ENCODE measurements at places on chromosomes 3 and 15.
A peak's percentile ranks its signal among the peaks of the same experiment; 100 is the strongest.

DNA sequence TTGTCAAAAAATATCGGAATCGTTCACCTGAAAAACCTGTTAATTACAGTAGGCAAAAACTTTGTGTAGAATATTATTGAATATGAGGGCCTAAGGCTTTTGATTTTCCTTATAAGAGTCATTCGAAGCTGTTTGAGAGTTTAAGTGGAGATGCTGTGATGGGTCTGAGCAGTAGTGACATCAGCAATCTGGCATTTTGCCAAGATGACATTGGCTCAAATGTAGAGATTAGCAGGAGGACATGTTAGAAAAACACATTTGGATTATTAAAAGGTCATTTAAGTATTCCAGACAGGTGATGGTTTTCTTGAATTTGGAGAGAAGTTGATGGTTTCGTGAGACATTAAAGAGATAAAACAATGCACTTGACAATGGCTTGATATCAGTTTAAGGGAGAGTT lies 12.9 kb downstream of the OR5AC2 start:
- no peak for DNase-seq

DNA sequence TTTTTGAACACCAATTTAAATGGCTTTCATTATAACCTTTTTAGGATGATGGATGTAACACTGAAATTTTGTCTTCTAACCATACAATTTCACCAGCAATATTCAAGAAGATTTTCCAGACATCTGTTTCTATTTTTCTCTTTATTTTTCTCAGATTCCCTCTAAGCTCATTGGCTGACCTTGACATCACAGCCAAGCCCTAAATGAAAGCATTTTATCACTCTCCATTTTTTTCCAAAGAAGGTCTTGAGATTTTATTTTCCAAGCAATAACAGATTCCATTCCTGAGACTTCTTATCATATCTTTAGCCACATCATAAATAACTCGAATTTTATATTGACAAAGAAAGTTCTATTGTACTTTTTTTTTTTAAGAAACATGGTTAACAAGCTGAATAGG lies 392.6 kb upstream of the THBS1 start:
- DNase-seq = no peak

GRCh38 chr3:1752205-1752604 lies 346.5 kb upstream of the CNTN4 start:
- no peak for DNase-seq

GRCh38 chr3:141303481-141304223 lies 64.7 kb upstream of the ZBTB38 start:
- peak; percentile 87 for DNase-seq

GRCh38 chr3:77772459-77772858 lies 732.6 kb downstream of the ROBO2 start:
- DNase-seq = no peak

DNA sequence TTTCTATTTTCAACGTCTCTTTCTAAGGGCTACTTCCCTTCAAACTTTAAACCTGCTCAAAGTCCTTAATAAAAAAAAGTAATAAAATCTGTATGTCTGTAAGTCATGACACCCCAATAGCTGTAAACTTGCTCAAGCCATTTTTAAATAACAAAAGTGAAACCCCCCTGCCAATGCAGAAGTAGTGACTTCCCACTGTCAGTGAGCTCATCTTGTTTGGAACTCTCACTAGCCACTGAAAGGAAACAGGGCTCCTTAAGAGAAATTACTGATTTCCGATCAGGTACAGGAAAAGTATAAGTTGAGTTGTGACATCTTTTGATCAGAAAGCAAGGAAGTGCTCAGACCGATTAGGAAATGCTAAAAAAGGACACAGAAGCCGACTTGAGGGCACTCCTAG lies 27.6 kb upstream of the GPR171 start:
- DNase-seq = no peak

GRCh38 chr15:95715116-95715903 lies 615.2 kb upstream of the NR2F2 start:
- DNase-seq = no peak

DNA sequence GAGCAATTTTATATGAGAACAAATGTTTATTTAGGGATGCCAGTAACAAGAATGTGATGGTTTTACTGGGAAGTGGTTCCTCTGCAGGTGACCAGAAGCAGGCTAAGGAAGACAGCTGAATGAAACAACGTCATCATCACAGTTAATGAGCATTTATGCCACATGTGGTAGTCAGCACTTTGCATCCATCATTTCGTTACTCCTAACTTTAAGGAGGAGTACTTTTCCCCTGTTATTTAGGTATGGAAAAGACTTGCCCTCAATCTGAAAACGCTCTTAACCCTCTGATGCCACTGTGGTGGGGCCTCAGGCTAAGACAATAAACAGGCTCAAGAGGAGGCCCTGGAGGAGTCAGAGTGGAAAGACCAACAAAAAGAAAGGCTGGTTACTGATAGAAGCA lies 31.2 kb downstream of the INTS14 start:
- DNase-seq = no peak

GRCh38 chr3:189838291-189838690 lies 207.1 kb downstream of the TP63 start:
- DNase-seq = no peak

DNA sequence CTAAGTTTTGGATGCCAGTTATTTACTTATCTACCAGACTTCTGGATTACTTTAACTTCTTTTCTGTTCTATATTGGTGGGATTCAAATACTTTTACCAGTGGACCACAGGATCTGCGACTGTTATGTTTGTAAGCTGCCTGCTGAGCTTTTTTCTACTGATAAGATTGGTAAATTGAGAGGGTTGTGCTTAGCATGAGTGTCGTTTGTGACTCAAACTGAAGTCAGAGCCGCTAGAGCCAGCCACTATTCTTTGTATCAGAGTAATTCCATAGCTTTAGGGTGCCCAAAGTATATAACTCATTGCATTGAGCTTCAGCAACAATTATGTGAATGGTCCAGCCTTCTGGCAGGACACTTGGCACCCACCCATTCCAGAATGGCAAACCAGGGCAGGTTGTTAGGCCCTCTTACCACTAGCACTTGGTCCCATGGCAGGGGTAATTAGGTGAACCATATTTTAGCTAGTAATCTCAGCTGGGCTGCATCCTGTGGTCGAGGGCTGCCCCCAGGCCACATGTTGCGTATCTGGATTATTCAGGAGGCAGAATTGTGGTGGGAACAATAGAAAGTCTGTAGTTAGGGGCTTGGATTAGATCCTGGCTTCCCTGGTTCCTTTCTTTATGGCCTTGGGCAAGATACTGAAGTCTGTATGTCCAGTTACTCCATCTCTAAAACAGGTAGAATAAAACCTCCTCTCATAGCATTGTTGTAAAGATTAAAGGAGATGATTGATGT lies 6.0 kb downstream of the PLCL2 start:
- no peak for DNase-seq

GRCh38 chr3:146903927-146904326 lies 298.8 kb upstream of the PLSCR5 start:
- no peak for DNase-seq

GRCh38 chr3:186534113-186534669 lies 10.0 kb downstream of the CRYGS start:
- no peak for DNase-seq

- no peak for DNase-seq
These were observed 598.1 kb upstream of the CBLB start for GRCh38 chr3:106466881-106467280.

DNA sequence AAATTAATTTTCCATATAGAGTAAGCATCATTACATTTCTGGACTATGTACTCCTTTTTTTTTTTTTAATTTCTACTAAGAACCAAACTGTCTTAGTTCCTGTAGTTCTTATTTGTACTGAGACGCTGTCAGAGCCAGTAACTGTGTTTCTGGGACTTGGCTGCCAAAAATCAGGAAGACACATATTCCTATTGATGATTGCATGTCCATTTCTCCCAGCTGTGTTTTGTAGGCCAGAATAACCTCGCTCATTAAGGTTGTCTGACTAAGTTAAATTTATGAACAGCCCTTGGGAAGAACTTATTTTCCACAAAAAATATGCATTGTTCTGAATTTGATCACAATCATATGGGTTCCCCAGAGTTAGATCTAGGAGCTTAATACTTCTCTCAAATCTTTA lies 29.5 kb downstream of the PLSCR5 start:
- no peak for DNase-seq

GRCh38 chr3:40324621-40325020 lies 15.1 kb downstream of the EIF1B start:
- no peak for DNase-seq

GRCh38 chr3:187843654-187844053 lies 98.4 kb upstream of the BCL6 start:
- DNase-seq = no peak

GRCh38 chr3:125107861-125108567 lies 52.2 kb upstream of the HEG1 start:
- peak; percentile 94 for DNase-seq

- DNase-seq = peak; percentile 36
These were observed 19.8 kb upstream of the STRIT1 start for GRCh38 chr3:155313300-155313699.

- DNase-seq = no peak
These were observed 68.9 kb downstream of the WWTR1 start for GRCh38 chr3:149588909-149589308.

DNA sequence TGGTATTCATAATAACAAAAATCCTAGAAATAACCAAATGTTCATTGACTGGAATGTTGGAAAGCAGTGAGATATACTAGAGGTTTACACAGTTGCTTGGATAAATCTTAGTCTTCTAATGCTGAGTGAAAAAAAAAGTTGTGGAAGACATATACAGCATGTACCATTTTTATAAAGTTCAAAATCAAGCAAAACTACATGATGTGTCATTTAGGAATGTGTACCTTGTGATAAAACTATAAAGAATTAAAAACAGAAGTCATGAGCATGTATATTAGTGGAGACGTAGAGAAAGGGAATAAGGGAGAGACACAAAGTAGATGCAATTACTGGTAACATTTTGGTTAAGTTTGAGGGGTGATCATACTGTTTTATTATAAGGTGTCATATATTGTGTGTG lies 45.2 kb downstream of the FBXL2 start:
- no peak for DNase-seq

GRCh38 chr3:30681649-30682211 lies 75.3 kb downstream of the TGFBR2 start:
- DNase-seq = peak; percentile 57

- no peak for DNase-seq
These were observed 567.2 kb downstream of the FOXP1 start for GRCh38 chr3:71016178-71016845.

DNA sequence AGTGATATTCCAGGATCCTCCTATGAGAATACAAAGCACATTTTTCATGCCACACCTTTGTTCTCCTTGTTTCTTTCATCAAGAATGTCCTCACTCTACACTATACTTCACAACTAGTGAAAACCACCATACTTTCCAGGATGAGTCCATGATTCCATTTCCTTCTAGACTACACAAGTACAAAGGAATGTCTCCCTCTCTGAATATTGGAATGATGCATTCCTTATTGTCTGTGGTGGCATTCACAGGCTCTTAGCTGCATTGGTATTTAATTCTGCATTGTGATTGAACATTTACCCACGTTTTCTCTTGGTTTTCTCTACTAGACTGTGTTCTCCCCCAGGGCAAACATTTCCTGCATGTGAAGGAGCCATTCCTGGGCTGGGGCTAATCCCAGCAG lies 217.5 kb downstream of the RAP2B start:
- no peak for DNase-seq

GRCh38 chr3:60497902-60498301 lies 753.4 kb downstream of the FHIT start:
- no peak for DNase-seq

- DNase-seq = no peak
These were observed 903 bp upstream of the ZSCAN2 start for GRCh38 chr15:84599906-84600305.

- no peak for DNase-seq
These were observed 3.3 kb upstream of the CA12 start for GRCh38 chr15:63384906-63385305.

- DNase-seq = peak; percentile 79
These were observed 1.1 kb downstream of the HEG1 start for GRCh38 chr3:125054449-125055329.

- DNase-seq = no peak
These were observed 27.4 kb upstream of the CD47 start for GRCh38 chr3:108118038-108118768.

- DNase-seq = no peak
These were observed 32.8 kb downstream of the ETV5 start for GRCh38 chr3:186075931-186076567.

DNA sequence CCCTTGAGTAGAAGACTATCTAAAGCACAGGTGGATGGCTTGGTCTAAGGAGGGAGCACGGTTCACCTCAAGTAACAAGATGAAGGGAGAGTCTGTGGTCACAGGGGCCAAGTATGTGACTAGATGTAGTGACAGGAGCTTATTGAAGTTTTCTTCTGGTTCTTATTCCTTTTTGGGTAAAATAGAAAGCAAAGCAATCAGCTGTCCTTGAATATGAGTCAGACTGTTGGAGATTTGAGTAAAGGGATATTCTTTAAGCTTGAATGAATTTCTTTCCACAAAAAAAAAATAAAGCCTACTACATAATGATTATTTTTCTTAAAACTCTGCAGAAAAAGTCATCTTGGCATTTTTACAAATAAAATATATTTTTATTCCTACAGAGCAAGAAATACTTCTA lies 1.5 kb upstream of the CNTN6 start:
- DNase-seq = no peak

- no peak for DNase-seq
These were observed 9.5 kb downstream of the C3orf52 start for GRCh38 chr3:112095731-112096130.

GRCh38 chr3:111761309-111761795 lies 97.7 kb upstream of the PHLDB2 start:
- peak; percentile 86 for DNase-seq

DNA sequence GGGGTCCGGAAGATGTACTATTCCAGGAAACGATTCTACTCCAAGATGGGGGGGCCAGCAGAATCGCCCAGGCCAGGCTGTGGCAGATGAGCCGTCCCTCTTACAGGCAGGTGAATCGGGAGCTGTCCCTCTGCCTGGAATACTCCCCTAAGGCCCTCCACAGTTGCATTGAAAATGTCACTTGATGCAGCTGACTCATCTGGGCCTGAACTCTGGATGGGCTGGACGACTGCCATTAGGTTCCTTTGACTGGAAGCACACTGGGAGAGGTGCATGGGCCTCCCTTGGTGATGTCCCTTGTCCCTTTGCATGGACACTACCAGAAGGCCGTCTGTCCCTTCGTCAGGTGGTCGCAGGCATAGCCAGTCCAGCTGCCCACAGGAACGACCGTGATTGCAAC lies 69.6 kb upstream of the HRH1 start:
- no peak for DNase-seq

- no peak for DNase-seq
These were observed 310.3 kb downstream of the PTPRG start for GRCh38 chr3:61871644-61872043.

Data from fibroblast of villous mesenchyme (primary cell).